Kidney epithelial cell (primary cell): ENCODE measurements at places on chromosomes 13 and 19.

GRCh38 chr13:109105899-109106298 is 476.5 kb downstream of the MYO16 start:
- no peak for DNase-seq

DNA sequence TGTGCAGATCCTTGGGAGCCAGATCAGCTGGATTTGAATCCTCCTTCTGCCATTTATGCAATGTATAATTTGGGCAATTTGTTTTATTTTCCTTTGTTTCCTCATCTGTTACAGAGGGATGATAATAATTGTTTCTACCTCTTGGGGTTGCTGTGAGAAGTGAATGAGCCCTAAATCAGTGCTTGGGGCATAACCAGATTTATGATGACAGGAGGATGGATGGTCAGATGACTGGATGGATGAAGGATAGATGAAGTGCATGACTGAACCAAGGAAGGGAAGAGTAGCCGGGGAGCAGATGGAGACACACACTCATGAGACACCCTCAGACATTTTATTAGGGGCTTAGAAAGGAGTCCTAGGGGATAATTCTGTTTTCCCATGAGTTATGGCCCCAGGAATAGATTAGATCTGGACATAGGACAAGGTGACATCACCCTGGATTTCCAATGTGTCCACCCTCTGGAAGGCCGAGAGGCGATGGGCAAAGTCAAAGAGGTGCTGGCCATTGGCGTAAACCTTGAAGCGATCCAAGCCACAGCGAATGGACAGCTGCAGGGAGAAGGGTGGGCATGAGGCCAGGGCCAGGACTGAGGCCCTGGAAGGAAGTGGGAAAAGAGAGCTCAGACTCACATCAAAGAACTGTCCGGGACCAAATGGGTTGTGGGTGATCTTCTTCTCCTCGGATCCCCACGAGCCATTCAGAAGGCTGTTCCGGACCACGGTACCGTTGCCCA is 11.2 kb downstream of the LGALS4 start:
- no peak for DNase-seq

- no peak for DNase-seq
These were observed 69.2 kb downstream of the PIBF1 start for GRCh38 chr13:72850959-72851677.

- no peak for DNase-seq
These were observed 41.1 kb downstream of the SERP2 start for GRCh38 chr13:44414716-44415115.

DNA sequence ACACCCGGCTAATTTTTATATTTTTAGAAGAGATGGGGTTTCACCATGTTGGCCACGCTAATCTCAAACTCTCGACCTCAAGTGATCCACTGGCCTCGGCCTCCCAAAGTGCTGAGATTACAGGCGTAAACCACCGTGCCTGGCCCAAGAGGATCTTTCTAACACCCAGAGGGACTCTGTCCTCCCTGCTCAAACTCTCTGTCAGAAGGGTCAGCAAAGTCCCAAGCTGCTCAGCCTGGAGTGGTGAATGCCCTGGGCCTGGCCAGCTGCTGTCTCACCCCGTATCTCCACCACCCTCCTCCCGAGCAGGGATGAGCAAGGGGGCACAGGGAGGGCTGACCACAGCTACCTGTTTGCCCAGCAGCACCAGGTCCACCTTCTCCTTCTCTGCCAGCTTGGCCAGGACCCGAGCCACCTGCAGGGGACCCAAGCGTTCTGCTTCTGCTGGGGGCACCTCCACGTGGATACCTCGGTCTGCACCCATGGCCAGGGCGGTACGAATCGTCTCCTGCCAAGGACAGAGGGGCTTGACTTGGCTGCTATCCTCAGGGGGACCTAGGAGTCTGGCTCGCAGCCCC is 10.9 kb upstream of the VSIG10L start:
- DNase-seq: no peak
